ENCODE measurements at places on chromosomes 5 and 9. TPM values are rescaled to one million over a fixed set of nuclear protein-coding genes. Genes with fewer than 3 reads are reported as not detected.

DNA sequence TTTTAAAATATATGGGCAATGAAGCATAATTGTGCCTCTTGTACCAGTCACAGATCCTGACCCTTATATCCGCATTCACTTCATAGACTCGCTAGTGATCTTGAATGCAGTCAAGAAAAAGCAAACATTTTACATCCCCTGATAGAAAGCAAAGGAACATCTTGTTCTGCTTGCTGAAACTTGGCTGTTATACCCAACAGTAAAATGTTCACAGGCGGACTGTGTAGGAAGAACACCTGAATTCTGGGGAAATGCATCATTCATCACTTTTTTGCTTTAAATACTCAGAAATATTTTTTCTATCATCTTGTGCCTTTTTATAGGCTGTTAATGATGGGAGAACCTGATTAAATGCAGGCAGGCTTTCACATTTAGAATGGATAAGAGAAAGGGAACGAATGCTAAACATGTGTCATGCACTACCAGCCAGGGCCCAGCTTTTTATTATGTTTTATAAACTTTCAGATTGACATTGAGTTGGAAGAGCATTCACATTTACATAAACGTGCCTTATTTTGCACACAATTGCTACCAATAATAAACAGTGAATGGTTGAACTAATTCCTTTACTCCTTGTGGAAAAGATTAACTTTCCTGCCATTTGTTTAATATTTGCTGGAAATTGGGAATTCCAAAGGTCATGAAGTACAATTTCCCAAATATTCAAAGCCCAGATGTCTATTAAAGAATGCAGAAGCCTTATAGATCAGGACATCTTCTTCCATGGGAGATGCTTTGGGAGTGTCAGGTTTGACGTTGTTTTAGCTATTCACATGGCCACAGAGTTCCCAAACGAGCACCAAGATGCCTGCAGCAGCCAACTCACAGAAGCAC, 756.2 kb downstream of the TLE1 start:
- no peak for DNase-seq

Gene TLX3
- 0.52 TPM for total RNA-seq

DNA sequence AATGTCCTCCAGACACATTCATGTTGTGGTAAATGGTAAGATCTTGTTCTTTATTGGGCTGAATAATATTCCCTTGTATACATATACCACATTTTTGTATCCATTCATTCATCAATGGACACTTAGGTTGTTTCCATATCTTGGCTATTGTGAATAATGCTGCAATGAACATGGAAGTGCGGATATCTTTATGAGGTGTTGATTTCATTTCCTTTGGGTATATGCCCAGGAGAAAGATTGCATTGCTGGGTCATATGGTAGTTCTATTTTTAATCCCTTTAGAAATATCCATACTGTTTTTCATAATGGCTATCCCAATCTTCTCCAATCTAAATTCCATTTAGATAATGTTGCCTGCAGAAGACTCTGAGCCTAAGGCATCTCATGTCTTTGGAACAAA, 78.0 kb upstream of the TNC start:
- DNase-seq: no peak

- peak; percentile 48 for DNase-seq
These were observed at the start of gene GCNT4 for GRCh38 chr5:75052192-75053053. Gene GCNT4 (minus strand): TSS chr5:75052558. CDS start chr5:75030037, 22,521 bp downstream.

- DNase-seq: no peak
These were observed 148.4 kb downstream of the C5orf15 start for GRCh38 chr5:133819977-133820471.

- DNase-seq: peak; percentile 14
These were observed 5.6 kb upstream of the RNF44 start for GRCh38 chr5:176542596-176543427.

Gene SLC1A1
- 0.89 TPM for total RNA-seq

- DNase-seq: no peak
These were observed 68.9 kb downstream of the COMMD10 start for GRCh38 chr5:116153687-116154174.

Gene C9
- not detected for total RNA-seq

DNA sequence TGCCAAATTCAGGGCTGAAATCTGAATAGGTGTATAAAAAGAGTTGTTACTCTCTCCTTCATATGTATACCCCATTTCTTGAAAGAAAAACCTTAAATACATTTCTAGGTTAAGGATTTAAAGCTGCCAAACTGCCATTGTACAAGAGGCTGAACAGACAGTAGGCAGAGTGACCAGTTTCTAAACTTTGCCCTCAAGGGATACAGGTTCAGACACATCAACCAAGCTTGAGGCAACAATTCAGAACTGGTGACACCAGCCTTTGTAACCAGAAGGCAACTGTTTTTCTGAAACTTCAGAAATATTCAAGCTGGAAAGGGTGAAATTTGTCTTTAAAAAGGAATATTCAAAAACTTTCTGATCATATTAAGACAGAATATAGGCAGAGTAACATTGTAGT, 47.5 kb downstream of the FAM114A2 start:
- no peak for DNase-seq

Gene FOXD4L6
- 0.48 TPM for total RNA-seq

DNA sequence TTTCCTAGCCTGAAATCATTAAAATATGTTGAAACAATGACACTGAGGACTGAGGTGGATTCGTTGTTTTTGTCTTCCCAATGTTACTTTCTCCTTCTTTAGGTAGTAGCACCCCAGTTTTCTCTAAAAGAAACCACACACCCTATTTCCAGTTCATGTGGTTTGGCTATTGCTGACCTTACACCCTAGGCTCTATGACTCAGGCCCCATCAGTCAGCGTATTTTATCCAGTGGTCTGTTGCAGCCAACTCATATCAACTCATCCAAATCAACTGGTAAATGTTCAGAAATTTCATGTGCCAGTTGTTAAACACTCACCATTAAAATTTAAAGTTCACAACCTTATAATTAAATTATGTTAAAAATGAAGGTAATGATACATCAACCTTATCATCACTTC, 44.6 kb upstream of the NFIB start:
- DNase-seq: no peak

Gene FIBCD1
- total RNA-seq: 0.23 TPM

- DNase-seq: no peak
These were observed 8.5 kb downstream of the HK3 start for GRCh38 chr5:176890455-176891330.

- DNase-seq: no peak
These were observed 252.5 kb downstream of the TRPM3 start for GRCh38 chr9:70868661-70869652.

DNA sequence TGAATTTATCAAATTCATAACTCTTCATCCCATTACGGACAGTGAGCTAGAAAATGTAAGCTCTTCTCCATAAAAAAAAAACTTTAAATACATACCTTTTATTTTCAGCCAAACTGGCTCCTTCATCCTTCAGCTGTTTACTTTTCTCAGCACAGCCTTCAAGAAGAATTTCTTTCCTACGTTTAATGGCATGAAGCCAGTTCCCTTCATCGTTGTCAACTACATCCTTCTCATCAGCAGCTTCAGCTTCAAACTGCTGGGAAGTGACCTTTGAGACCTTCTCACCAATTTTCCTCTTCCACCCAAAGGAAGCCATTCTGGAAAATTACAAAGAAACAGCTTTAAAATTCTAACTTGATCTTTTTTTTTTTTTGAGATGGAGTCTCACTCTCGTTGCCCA, 9.1 kb downstream of the TTC33 start:
- DNase-seq: no peak

Gene EMB
- total RNA-seq: 20.5 TPM

Gene COL27A1
- 15.3 TPM for total RNA-seq

GRCh38 chr5:113034182-113034773, 57.7 kb downstream of the DCP2 start:
- no peak for DNase-seq

DNA sequence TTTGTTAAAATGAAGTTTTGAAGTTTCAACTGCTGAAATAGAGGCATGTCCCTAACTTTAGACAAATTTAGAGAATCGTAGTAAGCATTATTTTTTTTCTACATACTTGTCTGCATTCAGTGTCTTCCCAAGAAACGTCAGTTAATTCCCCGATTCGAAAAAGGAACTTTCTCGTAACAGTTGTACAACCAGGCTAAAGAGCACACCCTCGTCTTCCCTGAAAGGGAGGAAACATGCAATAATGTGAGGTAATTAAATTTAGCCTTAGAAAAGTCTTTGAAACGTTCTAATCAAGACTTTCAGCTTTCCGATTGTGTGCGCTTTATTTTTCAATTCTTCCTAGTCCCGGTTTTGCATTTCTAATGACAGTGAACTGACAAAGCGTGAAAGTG, 374 bp upstream of the SLC1A3 start:
- no peak for DNase-seq

Gene SV2C
- 0.66 TPM for total RNA-seq

GRCh38 chr9:1871626-1872419, 143.3 kb upstream of the SMARCA2 start:
- no peak for DNase-seq
